ENCODE measurements at places on chromosomes 5 and 9. TPM values are rescaled to one million over a fixed set of nuclear protein-coding genes. Genes with fewer than 3 reads are reported as not detected.

DNA sequence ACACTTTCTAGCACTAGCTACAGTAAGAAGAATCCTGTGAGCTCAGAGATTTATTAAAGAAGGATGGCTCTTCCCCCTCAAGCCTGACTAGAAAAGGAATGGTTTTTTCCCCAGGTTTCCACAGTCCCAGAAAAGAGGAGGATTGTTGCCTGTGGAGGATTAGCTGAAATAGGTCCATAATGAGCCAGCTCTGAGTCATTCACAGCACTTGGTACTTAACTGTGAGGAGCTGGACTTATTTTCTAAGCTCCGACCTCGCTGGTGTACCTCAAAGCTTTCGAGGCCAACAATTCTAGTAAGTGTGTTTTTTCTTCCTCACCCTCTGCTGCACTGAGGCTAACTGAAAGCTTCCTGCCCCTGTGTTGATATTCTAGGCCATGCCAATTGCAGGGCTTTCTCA is 222.5 kb upstream of the IL12B start:
- no peak for DNase-seq

GRCh38 chr9:90827181-90827871 is 25.7 kb downstream of the SYK start:
- DNase-seq = peak; percentile 36

DNA sequence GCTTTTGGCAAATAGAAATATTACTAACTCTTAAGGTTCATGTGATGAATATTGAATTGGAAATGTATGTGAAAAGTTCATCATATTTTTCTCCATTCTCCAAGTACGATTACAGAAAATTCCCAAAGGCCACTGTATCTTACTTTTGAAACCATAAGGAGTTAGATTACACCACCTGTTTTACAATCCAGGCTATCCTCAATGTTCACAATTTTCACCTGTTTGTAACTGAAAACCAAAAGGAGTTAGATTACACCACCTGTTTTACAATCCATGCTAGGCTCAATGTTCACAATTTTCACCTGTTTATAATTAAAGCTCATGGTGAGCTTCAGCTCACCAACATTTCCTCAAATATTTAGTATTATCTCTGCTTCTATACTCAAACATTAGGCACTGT is 188.0 kb downstream of the HCN1 start:
- DNase-seq = no peak

DNA sequence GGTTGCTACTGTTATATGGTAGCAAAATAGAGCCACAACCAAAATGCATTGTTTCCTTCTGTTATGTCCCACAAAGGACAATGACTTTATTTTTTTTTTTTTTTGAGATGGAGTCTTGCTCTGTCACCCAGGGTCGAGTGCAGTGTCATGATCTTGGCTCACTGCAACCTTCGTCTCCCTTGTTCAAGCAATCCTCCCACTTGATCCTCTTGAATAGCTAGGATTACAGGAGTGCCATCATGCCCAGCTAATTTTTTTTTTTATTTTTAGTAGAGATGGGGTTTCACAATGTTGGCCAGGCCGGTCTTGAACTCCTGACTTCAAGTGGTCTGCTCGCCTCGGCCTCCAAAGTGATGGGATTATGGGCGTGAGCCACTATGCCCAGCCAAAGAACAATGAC is 527.7 kb upstream of the SGCD start:
- no peak for DNase-seq

DNA sequence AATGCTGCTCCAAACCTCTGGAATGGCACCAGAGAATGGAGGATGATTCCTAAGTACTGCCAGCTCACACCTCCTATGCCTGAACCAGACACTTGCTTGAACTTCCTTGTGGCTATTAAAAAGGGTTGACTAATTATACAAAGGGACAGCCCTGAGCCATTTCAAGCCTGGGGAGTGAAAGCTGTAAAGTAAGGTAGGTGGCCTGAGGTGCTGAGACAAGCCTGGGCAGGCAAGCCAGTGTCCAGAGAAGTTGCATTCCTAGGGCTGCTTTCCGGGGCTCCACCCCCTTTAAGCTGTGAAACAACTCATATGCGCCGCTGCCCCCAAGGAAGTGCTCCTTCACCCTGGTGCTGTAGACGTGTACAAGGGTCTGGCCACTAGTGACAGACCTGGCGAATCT is 79.9 kb upstream of the SLC1A3 start:
- no peak for DNase-seq

DNA sequence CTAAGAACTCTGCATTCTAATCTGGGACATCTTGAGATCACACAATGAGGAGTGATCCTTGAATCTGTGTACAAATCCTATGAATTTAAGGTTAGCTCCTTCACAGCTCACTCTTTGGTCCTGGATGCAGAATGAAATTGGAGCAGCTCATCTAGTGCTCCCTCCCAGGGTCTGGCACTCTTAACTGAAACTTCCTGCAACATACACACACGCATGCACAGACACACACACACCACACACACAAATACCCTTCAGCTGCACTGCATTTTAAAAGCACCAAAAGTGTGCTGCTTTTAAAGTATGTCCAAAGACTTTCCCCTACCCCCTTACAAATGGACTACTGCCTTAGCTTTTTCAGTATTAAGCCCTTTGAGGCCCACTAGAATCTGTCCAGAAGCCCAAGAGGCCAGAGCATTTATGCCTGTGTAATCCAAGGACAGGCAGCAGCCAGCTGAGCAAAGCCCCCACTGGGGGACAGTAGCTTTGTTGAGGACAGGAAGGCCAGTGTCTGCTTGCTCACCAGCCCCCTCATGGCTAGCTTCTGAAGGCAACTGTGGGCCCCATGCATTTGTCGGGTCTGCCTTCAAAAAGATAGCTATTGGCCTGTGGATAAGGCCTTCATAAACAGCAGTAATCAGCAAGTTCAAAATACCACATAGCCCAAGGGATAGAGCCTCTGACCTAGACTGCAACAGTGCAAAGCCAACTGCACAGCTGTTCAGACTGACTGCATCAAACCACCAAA is 43.6 kb downstream of the CDO1 start:
- DNase-seq = no peak

DNA sequence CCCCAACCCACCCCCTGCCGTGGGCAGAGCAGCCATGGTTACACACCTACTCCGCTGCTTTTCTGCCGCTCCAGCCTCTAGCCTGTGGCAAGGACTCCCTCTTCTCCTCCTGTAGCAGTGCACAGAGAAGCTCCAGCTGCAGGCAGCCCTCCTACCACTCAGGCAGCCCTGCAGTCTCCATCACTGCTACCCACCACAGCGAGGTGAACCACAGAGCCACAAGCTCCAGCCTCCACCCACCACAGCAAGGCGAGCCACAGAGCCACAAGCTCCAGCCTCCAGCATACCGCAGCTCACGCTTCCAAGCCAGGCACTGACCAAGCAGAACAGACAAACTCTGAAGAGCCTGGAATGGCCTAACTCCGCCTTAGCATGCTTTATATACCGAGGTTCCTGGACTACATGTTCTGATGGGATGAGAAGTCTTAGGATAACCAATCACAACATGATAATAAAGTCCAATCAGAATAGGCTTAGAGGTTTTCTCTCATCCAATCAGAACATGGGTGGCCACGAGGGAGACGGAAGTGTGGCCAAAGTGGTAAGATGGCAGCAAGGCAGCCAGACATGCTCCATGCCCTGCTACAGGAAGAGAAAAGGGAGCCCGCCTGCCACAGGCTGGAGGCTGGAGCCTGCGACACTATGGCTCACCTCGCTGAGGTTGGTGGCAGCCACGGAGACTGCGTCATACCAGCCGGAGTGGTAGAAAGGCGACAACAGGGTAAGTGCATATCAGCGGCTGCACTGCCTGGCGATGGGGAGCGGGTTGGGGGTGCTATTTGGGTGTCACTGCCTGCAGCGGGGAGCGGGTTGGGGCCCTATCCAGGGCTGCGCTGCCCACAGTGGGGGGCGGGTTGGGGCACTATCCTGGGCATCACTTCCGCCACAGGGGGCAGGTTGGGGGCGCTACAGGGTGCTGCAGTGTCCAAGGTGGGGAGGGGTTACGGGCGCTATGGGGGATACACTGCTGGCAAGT is 75.8 kb upstream of the PCAT7 start:
- no peak for DNase-seq

GRCh38 chr5:10949856-10950630 is 189.0 kb upstream of the DAP start:
- no peak for DNase-seq

GRCh38 chr9:125785248-125785751 is 38.1 kb downstream of the PBX3 start:
- DNase-seq = no peak

DNA sequence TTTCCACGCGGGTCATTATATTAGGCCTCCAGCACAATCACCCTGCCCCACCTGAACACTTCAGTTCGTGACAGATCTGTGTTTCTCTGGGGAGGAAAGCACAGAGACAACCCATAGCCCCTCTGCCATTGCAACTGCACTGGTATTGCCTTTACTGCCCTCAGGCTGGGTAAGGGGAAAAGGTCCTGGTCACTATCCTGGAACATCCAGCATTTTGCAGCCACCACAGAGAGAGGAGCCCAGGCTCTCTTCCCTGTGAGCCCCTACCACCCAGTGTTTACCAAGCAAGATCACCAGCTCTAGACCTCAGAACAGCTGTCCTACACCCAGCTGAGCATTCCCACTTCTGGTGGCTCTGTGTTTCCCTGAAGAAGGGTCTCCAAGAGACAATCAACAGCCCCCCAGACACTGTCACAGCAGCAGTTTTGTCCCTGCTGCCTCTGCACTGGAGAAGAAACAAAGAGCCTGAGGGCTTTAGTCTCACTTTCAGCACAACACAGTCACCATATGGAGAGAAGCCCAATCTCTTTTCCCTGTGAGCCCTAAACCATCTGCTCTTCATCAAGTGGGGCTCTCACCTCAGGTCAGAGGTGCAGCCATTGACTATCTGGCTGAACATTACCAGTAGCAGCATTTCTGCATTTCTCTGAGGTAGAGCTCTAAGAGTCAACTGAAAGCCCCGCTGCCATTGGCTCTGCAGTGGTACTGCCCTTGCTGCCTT is 655.2 kb upstream of the FAM174A start:
- DNase-seq = no peak

- no peak for DNase-seq
Observed at GRCh38 chr5:131491749-131492148, 143.3 kb downstream of the RAPGEF6 start.

- no peak for DNase-seq
Observed at GRCh38 chr9:125393426-125393825, 131.8 kb downstream of the GAPVD1 start.

DNA sequence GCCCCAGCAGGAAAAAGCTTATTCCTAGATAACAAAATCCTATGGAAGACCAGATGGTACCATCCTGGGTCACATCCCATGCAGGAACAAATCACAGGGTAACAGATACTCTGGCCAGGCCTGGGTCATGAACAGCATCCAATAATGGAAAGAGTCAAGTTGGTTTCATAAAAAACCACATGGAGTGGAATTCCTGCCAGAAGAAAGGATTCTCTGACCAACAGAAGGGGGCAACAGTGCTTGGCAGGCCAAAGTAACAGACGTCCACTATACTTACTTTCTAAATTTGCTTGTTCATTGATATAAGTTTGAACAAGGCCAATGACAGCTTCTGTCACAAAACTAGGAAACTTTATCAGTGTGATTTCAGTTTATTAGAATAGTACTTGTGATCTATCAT is 273.5 kb downstream of the ARRDC3 start:
- no peak for DNase-seq

GRCh38 chr9:91036356-91036755 is 234.7 kb downstream of the SYK start:
- no peak for DNase-seq

The SPINK13 gene
- not detected for total RNA-seq

The SPINK6 gene
- total RNA-seq = not detected

The DIPK1B gene
- total RNA-seq = 28.3 TPM

The ALDH1B1 gene
- 21.0 TPM for total RNA-seq

The GHR gene
- total RNA-seq = 10.4 TPM
